ENCODE measurements at places on chromosomes 6 and 20.

GRCh38 chr20:64149141-64149540, 15.1 kb upstream of the MYT1 start:
- DNase-seq = no peak

DNA sequence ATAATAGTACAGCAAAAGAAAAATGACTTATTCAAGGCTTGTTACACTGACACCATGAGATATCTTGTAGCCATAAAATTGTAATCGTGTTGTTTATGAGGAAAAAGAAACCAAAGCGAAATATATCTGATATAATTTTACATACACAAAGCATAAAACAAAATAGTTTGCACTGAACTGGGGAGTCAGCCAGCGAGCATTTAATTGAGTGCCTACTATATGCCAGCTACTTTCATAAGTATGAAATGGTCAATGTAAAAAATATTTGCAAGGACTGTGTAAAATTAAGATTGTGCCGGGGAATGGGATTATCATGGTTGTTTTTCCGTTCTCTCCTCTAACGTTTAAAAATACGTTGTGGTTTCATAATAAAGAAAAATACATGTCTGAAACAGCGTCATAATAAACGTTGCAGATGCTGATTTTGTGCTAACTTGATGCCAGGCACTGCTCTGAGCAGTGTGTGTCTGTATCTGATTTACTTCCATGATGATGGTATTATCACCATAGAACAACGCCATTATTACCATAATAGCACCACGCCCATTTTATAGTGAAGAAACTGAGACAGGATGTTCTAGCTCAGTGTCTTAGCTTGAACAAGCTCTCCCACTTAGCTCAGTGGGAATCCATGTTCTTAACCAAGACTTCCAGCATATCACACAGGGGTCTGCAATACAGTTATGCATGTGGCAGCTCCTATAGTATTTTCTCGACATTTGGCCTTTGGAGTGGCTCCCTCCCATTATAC, 144.6 kb downstream of the BCAS1 start:
- no peak for DNase-seq

DNA sequence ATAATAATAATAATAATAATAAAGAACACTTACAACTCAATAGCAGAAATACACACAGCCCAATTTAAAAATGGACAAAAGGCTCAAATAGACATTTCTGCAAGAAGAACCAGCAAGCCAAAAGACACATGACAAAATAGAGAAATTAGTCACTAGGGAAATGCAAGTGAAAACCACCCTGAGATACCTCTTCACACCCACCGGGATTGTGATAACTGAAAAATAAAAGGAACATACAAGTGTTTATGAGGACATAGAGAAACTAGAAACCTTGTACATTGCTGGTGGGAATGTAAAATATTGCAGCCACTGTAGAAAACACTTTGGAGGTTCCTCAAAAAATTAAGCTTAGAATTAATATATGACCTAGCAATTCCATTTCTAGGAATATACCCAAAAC, 59.2 kb downstream of the ZDHHC14 start:
- DNase-seq = no peak

- no peak for DNase-seq
Measured at GRCh38 chr6:11292594-11293236, 60.2 kb upstream of the NEDD9 start.

DNA sequence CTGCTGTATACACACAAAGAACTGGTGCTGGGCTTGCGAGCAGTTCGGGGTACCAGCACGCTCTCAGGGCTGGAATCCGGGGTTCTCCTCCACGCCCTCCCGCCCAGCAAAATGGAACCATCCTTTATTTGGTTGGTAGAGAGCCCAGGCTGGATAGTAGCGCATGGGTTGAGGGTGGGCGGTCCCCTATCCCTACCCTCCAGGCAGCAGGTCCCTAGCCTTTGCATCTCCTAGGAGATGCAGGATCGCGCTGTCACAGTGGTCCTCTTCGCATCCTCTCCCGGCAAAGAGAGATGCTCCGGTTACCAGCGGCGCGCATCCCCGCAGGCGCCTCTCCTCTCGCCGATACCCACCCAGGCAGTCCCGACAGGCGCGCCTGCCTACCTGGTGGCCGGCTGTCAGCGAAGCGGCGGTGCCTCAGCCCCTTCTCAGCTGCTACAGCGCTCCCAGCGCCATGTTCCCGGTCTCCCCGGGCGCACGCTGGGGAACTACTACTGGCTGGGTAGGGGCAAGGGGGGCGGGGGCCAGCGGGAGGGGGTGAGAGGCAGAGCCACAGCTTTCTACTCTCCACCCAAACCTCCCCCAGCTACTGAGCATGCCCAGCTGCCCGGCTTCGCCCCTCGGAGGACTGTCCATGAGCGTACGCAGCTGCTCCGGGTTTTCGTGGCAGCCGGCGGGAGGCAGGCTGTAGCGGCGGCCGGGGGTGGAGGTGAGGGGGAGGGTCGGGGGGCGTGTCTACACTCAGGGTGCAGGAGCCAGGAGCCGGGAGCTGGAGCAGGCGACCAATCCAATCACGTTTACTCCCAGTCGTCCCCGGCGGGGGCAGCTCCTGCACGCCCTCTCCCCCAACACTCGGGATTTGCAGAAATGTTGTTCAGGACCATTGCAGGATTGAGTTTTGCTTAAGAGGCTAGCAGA, at the start of gene PAK5:
Gene PAK5 (minus strand): TSS at position 699 of the 918 bp plus-strand sequence. CDS start 194,748 bp downstream, outside the sequence.
- DNase-seq = no peak

DNA sequence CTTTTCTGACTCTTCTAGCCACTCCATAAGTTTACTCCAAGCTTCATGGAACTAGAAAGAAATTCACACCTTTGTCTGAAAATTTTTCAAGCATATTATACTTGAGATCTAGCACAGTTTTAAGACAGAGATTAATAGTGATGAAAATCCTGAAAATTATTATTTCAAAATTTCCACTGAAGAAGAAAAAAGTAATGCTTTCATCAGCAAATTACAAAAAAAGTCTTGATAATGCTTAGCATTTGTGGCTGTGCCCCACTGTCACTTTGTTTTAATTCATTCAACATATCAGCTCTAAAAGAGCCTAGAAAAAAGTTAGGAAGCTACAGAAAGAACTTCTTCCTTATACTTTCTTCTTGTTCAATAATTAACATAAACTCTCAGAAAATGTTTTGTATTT, 153.1 kb downstream of the DST start:
- no peak for DNase-seq

DNA sequence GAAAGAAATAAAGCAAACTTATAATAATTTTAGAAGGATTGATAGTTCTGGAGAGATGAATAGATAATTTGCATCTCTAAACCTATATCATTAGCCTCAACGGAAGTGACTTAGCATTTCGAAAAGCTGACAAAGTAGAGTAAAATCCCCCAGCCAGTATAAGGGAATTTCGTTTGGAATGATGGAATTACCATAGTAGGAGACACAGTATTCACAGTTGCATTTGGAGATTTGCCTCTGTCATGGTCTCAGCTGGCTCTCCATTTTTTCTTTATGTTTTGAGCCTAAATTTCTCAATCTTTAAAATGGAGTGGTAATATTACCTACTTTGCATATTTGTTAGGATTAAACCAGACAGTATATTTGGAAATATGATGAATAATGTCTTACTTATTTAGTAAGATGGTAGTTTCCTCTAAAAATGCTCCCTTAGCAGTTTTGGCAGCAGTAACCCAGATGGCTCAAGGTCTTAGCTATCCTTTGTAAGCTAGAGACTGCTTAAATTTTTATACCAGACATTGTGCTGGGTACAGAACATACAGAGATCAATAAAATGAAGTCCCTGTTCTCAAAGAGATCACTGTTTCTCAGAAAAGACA, 58.2 kb downstream of the SMAP1 start:
- DNase-seq = no peak

DNA sequence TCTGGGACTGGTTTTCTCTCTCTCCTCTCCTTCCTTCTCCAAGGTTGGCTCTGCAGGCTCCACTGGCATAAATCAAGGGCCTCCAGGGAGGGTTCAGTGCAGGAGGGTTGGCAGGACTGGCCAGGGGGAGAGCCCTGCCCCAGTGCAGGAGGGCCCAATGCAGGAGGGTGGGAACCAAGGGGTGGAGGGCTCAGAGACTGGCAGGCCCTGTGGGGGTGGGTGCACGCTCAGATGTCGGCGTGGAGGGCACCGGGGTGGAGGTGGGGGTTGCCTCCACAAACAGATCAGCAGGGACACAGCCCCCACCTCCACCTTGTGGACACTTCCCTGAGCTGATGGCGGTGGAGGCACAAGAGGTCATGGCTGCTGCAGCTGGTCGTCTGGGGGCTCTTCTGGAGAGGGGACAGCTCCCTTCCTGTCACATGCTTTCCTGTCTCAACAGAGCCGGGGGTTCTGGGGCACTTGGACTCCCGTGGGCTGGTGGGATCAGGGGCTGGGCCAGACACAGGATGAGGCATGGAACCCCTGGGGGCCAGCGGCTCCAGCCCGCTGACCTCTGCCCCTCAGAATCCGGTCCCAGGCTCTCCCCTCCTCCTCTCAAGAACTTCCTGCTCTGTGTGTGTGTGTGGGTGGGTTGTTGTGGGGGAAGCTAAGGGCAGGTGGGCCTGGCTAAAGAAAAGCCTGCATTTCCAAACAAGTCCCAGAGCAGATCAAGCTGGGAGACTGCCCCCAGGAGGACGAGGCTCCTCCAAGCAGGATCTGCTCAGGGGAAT, 2.7 kb upstream of the ABHD16B start:
- DNase-seq = no peak

- DNase-seq = no peak
Measured at GRCh38 chr6:144217264-144217663, 66.9 kb downstream of the STX11 start.
